ENCODE measurements at places on chromosomes 3 and 15.

DNA sequence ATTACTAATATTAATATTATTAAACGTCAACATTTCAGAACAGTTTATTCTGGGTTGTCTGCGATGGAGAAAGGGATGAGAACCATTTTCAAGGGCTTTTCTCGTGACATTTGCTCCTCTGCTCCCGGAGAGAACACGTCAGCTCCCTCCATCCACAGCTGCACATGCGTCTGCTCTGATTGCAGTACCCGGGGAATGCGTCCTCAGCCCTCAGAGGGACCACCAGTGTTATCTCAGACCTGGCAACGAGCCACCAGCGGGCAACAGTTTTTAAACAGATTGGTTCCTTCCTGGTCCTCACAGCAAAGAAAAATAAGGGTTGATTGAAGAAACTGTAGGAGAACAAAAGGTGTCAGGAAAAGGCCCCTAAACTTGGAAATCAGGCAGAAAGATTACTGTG lies 202.2 kb upstream of the ADAMTS9 start:
- DNase-seq = no peak

- no peak for DNase-seq
Measured at GRCh38 chr3:65445573-65446169, 593.0 kb downstream of the MAGI1 start.

DNA sequence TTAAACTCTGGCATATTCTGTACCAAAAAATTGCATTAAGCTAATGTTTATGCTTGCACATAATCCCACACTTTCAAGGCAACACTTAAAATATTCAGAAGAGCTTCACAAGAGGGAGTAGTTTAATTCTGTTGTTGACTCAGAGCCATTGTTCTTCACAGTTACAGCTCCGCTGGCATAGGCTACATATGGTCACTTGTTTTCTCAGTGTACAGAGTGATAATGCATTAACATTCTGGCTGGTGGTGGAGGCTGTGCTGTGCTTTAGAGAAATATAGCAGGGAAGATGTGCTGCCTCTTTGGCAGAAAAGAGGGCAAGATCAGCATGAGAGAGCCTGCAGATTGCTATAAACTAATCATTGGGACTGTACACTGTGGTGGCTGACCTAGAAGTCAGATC lies 13.3 kb downstream of the NLGN1 start:
- DNase-seq = no peak

GRCh38 chr3:111803123-111803593 lies 55.9 kb upstream of the PHLDB2 start:
- no peak for DNase-seq

GRCh38 chr15:100786901-100787566 lies 92.6 kb upstream of the ALDH1A3 start:
- no peak for DNase-seq

DNA sequence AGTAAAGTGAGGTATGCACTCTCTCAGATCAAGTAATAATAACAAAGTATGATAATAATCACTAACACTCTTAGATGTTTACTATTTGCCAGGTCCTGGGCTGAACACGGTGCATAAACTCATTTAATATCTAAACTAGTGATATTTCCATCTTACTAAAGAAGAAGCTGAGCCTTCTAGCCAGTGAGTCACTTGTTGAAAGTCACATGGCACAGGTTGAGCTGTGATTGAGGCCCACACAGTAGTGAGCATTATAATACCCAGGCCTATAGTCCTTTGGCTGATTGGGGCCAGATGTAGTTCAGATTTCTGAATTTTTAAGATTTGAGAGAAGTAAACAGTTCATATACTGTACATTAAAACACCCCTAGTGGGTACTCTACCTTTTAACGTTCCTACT lies 93.2 kb upstream of the CCDC80 start:
- no peak for DNase-seq

GRCh38 chr3:73561494-73561893 lies 63.2 kb downstream of the PDZRN3 start:
- DNase-seq = no peak

DNA sequence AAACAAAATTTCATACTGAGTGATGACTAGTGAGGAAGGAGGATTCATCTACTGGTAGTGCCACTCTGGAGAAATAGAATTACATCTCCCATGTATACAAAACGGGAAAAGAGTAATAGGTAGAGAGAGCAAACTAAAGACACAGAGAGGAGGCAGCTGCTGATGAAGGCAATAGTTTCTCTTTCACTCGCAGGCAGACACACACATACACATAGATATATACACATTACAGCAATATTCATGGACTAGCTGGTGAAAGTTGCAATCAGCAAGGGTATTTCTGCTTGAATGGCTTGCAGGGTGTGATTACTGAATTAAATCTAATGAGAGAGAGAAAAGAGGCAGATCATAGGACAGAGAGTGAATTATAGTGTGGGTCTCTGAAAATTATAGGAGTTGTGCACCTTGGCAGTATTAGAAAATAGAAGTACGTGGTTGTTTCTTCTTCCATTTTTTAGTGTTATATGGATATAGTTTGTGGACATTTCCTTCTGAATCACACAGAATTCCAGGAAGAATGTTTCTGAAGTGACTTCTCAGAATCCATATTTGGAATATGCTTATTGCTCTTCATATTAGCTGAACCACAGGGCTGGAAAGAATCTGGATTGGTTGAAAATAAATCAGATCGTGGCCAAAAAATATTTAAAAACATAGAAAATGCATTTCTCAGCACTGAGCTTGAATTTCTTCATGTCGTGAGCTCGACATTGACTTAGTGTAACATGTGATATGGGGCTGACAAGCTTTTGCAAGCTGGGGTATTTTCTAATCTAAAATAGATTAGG lies 991.2 kb downstream of the TUSC7 start:
- DNase-seq = no peak

DNA sequence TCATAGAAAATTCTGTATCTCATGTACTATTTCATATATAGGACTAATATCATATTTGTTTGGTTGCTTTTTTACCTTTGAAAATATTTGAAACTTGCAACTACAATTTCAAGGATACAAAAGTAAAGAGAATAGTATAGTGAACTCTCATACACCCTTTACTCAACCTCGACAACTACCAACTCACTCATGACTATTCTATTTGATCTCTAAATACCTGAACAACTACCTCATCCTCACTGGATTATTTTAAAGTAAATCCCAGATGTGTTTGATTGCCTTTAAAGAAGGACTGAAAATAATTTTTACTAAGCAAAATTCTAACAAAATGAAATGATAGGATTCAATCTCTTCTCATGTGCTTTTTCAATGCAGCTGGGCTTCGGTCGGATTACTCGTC lies 12.1 kb downstream of the TMPRSS7 start:
- no peak for DNase-seq

DNA sequence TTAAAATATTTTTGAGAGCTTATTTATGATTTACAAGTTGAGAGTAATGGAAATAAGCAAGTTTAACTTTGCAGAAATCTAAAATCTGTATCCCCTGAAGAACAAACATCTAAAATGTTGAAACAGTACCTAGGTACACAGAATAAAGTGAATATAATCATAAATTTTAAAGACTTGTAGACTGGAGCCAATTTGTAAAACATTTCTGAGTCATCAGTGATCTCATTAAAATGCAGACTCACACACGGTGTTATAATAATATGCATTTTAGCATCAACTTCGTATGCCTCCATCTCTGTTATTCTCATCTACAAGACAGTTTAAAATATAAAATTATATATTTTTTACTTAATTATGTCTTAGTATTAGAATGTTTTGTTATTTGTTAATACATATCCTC lies 399.5 kb upstream of the GOLIM4 start:
- no peak for DNase-seq

GRCh38 chr3:35644451-35644850 lies 5.1 kb downstream of the ARPP21 start:
- no peak for DNase-seq

GRCh38 chr3:60048447-60048848 lies 998.6 kb upstream of the CFAP20DC start:
- no peak for DNase-seq

- no peak for DNase-seq
Measured at GRCh38 chr15:60353245-60353920, 44.4 kb downstream of the ANXA2 start.

DNA sequence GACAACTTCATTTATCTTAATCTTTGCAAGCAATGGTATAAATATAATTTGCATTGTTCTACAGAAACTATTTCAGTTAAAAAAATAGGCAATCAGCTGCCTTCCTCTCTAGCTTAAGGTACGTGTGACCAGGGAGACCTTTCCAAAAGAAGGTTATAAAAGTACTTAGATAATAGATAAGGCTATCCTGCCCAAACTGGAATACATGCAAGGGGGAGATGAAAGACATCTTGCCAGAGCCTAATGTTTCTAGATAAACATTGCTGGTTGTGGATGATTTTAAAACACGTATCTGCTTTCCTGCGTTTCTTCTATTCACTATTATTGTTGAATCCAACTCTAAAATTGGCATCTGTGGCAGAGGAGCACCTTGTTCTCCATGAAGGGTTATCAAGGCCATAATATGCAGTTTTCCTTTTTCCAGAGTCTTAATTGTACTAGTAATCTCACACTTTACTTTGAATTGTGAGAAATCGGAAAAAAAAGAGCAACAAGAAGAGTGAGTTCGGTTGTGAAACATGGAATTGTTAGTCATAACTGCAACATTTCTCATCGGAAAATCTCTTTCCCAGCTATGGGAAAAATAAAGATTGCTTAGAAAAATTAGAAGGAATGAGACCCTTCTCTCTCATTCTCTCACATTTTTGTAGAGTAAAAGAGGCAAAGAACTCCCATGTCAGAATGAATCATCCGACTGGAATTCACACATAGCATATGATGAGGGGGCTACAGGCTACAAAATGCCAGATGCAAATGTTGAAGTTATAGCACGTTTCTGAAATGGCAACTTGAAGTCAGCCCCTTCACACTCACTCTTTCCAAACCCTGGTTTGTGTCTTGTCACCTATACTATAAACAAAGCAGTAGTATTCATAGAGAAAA lies 936.1 kb upstream of the NR2F2 start:
- no peak for DNase-seq

DNA sequence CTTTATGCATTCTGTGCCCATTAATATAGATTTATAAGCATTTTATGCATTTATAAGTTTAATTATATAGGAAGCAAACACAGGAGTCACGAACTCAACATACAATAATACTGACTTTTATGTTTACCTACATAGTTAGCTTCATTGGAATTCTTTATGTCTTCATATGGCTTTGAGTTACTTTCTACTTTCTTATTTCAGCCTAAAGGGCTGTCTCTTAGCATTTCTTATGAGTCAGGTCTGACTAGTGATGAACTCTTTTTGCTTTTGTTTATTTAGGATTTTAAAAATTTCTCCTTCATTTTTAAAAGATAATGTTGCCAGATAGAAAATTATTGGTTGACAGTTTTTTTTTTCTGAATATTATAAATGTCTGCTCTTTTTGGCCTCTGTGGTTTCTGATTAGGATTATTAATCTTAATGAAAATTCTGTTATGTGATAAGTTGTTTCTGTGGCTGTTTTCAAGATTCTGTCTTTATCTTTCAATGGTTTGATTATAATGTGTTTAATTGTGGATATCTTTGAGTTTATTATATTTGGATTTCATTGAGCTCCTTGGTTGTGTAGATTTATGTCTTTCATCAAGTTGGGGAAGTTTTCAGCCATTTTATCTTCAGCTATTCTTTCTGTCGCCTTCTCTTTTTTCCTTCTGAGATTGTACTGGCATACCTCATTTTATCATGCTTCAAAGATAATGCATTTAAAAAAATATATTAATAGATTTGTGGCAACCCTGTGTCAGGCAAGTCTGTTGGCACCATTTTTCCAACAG lies 54.3 kb downstream of the ATP2C1 start:
- no peak for DNase-seq

DNA sequence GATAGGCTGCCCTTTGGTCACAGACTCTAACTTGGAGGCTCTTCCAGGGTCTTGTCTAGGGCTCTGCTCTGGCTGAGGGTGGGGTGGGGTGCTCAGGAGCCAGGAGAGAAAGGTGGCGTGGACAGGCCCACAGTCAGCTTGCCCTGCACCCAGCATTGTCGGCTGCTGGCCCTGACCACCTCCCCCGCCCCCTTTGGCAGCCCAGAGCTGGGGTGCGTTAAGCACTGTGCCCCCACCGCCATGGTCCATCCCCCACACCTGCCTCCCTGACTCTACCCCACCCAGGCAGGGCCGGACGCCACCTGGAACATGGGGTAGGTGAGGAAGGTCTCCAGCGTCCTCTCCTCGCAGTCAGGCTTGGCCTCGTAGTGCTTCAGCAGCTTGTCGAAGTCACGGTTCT lies 58.8 kb downstream of the RASGRF1 start:
- DNase-seq = no peak

GRCh38 chr3:162141272-162141791 lies 644.7 kb downstream of the OTOL1 start:
- no peak for DNase-seq

- no peak for DNase-seq
Measured at GRCh38 chr3:101858464-101859030, 9.2 kb downstream of the NFKBIZ start.

GRCh38 chr3:152841131-152841530 lies 6.2 kb downstream of the P2RY1 start:
- no peak for DNase-seq

DNA sequence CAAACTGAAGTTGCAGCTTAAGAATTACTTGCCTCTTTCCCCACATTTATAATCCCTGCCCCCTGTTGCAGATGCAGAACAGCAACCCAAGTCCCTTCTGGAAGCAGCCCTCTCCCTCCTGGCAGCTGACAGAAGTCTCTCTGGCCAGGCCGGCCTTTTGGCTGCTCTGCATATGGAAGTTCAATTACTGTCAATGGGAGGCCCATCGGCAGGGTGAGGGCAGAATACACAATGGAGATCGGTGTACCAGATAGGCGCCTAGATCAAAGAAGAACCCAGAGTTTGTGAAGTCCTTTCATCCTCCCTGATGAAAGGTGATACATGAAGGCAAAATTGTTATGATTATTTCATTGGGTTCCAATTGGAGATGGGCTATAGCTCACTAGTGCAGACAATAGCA lies 327.9 kb upstream of the CTNNB1 start:
- no peak for DNase-seq

- no peak for DNase-seq
Measured at GRCh38 chr3:133486658-133487057, 86.8 kb downstream of the BFSP2 start.

- DNase-seq = no peak
Measured at GRCh38 chr3:72177075-72178050, 392.4 kb upstream of the PROK2 start.

DNA sequence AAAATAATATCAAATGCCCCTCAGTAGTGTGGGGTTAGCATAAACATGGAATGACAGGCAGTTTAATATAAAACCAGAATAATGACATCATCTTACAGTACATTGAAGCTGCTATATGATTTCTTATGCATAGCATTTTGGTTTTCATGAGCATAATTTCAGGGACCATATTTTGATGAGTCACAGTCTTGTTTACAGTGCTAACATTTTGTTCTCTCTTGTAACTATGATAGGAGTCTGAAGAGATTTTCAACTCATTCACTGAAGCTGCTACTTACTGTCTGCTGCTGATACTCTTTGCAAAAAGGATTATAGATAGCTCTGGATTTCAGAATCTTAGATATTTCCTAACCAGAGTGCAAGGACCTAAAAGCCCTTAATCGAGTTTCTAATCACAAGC lies 92.6 kb upstream of the CCDC54 start:
- no peak for DNase-seq

GRCh38 chr3:113054552-113054951 lies 63.8 kb downstream of the GTPBP8 start:
- DNase-seq = no peak

GRCh38 chr3:106485217-106485616 lies 616.4 kb upstream of the CBLB start:
- no peak for DNase-seq

GRCh38 chr15:59444980-59445545 lies 7.1 kb downstream of the FAM81A start:
- no peak for DNase-seq
